ENCODE measurements at places on chromosomes 2 and 18.

DNA sequence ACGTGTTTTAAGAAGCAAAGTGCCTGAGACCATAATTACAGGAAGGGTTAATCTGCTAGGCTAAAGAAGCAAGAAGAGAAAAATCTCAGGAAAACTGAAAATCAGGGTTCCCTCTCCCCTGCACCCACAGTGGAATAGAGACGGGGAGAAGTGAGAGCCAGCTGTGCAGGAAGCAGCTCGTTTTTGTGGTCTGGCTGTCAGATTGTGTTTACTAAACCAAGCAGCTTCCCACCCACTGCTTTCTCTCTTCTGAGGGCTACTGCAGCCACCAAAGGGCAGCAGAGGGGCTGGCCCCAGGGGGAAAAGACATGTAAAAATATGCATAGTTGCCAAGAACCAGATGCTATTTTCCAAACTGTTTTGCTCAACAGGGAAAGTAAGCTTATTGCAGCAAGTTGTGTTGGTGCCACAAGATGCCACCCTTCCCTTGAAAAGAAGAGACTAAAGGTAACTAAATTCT, 72.6 kb upstream of the THUMPD2 start:
- no peak for DNase-seq

DNA sequence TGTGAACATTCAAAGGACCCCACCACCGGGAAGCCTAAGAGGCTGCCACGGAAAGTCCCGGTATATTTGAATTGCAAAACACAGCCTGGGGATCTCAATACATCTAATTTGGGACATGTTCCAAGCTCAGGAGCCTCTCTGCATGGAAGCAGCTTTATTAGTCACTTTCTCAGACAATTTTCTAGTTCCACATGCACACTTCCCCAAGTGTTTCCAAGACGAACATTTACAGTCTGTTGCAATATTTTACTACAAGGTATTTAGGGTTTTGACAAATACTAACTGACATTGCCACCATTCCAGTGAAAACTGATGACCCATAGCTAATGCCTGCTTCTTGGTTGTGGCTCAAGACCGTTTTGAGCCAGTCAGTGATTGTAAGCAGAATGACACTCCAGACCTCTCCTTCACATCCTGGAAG, 145.3 kb downstream of the NCKAP5 start:
- DNase-seq = no peak

GRCh38 chr2:128374001-128374710, 55.5 kb upstream of the HS6ST1 start:
- no peak for DNase-seq

DNA sequence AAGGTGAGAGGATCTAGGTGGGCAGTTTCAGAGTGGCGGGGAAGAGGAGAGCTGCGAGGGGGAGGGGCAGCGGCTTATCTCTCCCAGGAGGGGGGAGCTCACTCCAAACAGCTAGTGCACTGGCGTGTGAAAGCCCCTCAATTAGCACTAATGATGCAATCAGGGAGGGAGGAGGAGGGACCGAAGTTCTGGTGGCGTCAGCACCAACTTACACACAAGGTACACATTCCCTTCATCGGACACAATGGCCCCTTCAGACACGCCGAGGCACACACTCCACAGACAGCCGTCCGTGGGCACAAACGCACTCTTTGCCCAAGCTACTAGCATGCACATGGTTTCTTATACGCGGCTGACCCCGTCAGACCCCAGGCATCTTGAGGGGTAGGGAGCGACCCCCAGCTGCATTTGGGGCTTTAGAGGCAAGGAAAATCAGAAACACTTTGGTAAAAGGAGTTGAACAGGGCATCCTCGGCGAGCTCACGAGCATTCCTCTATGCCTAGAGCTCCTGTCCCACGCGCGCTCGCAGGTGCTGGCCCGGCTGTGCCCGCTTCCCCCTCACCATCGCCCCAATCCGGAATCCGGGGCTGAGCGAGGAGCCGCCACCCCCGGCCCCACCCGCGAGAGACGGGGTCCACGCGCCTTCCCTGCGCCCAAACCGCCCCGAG, 868 bp upstream of the PKDCC start:
- DNase-seq = no peak

- no peak for DNase-seq
Observed at GRCh38 chr2:60453301-60453700, 100.2 kb downstream of the BCL11A start.

DNA sequence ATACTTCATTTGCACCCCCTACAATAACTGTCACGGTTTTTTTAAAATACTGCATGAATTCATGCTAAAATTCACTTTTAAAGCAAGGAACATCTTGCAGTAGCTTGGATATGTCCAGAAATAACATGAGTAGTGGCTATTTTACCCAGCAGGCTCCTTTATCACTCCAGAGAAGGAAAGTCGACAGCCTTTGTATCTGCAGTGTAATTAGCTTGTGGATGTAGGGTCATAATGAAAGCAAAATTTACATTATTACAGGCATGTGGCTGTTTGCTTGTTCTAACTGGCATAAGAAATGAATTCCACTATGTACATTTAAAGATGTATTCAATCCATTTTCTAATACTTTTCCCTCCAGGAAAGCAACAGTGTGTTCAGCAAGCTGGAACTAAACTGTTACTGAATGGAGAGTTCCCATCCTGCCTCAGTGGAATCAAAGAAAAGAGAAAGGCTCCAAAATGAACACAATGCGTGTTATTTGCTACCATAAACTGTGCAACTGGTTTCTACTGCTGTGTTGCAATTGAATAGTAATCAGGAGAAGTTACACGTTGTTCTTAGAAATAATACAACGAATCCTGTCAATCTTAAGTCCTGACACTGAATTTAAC, 321.2 kb upstream of the VRK2 start:
- no peak for DNase-seq

GRCh38 chr18:47492691-47493090, 241.2 kb upstream of the SKOR2 start:
- DNase-seq = no peak

GRCh38 chr2:240247868-240248720, 107.6 kb upstream of the OTOS start:
- no peak for DNase-seq

DNA sequence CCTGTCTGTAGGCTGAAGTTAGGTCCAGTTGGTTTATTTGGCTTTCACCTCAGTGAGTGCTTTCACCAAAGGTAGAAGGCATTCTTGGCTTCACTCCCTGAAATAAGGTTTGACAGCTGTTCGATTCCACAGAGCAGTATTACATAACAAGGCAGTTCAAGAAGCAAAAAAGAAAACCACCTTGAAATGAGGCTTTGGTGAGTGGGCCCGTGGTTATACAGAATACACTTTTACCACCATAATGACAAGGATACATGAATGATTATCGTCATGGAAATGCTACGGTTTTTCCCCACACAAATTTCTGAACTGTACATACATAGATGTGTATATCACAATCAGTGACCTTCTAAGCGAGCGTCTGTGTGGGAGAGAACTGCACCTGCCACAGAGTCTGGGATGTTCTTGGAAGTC, 80.0 kb upstream of the CHRNA1 start:
- DNase-seq = no peak

DNA sequence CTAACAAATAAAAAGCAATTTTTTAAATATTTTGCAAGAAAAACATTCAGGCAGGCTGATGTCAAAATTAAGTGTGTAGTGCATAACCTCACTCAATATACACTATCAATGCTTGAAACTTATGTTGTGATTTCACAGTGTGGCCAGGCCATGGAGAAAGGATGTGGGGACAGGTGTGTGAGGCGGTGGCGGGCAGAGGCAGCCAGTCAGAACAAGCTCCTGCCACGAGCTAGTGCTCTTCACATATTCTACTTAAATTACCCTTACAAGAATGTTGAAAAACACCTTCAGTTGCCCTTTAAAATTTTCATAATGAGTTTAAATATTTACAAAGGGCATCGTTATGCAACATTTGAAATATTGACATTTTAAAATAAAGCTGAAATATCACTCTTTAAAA, 43.2 kb downstream of the CYB5A start:
- DNase-seq = peak; percentile 52

GRCh38 chr18:37383036-37383785, 182.4 kb downstream of the CELF4 start:
- DNase-seq = no peak

DNA sequence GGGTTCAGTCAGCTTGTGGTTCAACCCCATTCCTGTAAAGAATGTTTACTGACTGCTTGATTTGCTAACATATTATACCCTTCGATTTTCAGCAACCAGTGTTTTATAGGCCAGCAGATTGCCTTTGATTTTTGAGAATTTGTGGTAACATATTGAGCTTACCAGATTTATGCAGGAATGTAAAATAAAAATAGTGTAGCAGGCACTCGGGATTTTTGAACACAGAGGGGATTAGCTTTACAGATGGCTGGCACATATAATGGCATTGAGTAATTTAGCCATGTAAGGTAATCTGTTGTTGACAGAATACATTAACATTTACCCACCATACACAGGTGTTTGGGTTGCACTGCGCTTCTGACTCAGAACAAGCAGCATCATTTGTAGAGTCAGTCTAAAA, 354.0 kb downstream of the LRRTM1 start:
- no peak for DNase-seq

GRCh38 chr2:221848286-221848685, 276.2 kb upstream of the EPHA4 start:
- no peak for DNase-seq

DNA sequence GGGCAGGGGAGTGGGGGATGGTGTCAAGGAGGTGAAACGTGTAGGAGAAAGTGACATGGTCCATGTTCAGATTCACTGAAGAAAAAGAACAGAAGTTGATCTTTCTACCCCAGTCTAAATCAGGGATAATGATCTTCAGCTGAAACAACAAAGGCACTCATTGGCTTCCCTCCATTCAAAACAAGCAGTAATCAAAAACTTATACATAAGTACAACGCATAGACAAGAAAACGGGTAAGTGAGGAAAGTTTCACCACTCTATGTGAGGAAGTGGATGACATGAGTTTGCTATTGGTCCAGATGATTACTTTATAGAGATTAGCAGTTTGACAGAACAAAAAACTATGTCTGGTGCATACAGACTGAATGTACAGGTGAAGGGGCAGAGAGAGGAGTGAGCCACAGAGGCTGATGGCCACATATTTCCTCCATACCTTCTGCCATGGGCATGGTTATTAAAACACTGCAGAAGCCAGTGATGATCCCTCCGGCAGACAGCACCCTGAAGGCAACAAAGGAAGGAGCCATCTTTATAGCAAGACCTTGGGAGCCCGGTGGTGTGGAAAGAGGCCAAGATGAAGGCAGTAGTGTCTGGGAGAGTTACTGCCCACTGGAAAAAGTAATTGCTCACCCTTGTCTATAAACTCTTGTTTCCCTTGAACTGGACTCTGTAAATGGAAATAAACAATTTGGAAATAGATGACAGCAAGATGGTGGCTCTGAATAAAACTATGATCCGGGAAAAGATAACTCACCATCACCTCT, 57.7 kb downstream of the SLC25A12 start:
- no peak for DNase-seq

GRCh38 chr18:50167966-50168365, 27.0 kb downstream of the MYO5B start:
- DNase-seq = no peak

DNA sequence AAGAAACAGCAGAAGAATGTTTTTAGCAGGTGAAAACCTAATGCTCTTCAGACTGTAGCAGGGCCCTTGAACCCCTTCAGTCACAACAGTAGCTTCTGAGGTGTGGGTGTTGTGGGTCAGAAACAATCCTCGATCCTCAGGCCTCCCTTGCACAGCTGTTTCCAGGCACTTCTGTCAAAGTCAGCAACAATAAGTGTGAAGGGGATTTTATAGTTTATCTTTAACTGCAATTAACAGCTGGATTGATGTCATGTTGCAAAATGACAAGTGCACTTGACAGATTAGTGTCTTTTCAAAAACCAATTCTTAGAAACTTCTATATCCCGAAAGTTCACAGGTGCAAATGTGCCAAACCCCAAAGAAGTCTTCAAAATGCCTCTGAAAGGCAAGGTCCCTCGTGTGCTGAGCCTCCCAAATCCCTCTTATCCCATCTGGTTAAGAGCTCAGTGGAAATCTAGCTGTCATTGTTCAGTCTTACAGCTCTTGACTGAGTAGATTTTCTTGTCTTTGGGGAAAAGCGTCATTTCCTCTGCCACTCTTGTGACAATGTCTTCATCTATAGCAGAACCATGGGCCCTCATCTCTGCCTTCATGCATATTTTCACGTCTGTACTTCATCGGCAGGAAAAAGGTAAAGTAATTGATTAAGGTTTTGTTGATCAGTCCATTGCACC, 29.6 kb downstream of the M1AP start:
- DNase-seq = no peak

DNA sequence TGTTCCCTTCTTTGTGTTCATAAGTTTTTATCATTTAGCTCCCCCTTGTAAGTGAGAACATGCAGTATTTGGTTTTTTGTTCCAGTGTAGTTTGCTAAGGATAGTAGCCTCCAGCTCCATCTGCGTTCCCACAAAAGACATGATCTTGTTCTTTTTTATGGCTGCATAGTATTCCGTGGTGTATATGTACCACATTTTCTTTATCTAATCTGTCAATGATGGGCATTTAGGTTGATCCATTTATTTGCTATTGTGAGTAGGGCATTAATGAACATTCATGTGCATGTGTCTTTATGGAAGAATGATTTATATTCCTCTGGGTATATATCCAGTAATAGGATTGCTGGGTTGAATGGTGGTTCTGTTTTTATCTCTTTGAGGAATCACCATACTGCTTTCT, 33.4 kb downstream of the CARF start:
- no peak for DNase-seq

DNA sequence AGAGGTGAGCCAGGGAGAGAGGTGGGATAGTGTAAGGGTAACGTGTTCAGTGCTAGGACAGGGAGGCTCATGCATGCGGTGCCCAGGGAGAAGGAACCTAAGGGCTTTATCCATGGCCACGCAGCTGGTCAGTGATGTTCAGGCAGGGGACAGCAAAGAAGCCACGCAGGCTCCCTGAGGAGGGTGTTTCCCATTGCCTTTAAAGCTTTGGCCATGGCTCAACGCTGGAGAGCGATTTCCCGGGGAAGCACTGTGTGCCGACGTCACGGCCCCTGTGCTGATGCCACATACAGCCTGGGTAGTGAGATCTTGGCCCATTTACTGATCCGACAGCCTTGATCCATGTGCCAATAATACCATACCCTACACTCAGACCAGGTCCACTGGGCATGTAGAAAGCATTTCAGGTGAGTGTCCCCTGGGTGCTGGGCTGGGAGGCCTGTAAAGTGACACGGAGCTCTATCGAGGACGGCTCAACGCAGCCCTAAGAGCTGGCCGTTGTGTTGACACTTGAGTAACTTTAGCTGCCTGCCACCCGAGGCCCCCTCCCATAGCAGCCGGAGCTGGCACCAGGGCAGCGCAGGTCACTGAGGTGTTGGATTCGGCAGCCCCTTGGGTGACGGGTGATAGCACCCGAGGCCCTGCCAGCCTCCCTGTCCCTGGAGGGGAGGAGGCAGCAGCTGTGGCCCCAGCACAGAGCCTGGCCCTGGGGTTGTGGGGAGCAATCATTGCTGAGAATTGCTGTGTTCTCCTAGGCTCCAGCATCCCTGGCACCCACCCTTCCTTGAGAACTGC, 41.4 kb downstream of the PDIA6 start:
- no peak for DNase-seq

- no peak for DNase-seq
Observed at GRCh38 chr2:224162122-224162521, 123.0 kb upstream of the SERPINE2 start.

DNA sequence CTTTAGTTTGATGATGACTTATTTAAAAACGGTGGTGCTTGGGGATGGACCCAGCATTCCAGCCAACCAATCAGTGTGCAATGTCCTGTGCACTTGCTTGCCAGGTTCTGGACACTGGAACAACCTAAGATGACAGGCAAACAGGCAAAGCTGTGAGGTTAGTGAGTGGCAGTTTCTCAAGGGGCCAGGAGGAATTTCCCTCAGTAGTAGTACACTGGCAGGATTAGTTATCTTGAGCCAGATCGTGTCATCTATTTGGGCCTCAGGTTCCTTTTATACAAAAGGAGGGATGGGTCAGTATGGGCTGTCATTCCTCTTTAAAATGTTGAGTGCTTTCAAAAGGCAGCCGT, 26.6 kb downstream of the MAP4K4 start:
- DNase-seq = no peak
